ENCODE measurements at places on chromosomes 12 and 14.

DNA sequence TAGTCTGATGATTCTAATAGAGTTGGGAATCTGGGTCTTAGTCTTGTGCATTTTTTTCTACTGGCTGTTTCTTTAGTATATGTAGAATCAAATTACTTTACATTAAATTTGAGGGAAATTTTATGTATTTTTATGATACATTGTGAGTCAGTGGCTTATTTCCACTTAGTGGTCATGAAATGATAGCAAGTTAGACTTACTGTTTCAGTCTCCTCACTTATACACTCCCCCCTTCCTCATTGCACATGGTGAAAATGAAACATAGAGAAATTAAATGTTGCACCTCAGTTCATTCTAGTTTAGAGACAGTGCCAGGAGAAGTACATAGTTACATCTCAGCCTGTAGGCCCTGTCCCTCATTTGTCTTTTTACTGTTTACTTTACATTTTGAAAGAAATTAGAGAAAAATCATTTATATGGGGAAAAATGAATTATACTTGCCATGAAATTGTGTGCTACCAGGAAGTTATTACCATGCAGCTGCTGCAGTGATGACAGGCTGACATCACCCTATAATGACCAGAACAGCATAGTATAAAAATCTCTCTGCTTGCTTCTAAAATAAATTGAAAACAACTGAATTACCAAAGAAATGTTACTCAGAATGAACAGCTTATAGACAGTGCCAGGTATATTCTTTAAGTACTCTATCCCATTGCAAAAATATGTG, 113.2 kb downstream of the TRMT5 start:
- DNase-seq = no peak

DNA sequence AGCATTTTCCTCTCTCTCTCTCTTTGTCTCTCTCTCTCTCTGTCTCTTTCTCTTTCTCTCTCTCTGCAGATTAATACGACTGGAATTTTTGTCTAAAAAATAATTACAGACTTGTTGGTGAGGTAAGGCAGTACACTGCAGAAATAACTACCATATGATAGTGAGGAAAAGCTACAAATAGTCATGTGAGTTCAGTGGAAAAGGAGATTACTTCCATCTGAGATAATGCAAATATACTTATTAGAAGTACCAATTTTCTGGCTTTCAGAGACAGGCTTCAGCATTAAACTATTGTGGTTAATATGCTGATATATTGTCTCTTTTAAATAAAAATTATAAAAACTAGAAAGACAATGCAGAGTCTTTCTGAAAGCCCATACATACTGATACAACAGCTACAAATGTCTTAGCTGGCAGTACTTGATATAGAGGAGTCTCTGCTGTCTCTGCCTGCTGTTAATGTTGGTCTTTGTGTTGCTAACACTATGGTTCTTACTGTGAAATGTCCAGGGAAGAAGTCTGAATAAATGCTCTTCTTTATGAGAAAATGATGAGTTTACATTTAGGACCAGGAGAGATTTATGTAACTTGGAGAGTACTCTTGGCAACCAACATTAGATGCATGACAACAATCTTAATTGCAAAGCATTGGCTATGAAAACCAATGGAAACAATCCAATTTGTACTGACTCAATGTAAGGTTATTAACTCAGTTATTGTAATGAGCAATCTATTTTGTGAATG, 167.0 kb downstream of the LRFN5 start:
- DNase-seq = no peak

GRCh38 chr14:75609116-75609515, 30.7 kb downstream of the FLVCR2 start:
- DNase-seq = no peak

DNA sequence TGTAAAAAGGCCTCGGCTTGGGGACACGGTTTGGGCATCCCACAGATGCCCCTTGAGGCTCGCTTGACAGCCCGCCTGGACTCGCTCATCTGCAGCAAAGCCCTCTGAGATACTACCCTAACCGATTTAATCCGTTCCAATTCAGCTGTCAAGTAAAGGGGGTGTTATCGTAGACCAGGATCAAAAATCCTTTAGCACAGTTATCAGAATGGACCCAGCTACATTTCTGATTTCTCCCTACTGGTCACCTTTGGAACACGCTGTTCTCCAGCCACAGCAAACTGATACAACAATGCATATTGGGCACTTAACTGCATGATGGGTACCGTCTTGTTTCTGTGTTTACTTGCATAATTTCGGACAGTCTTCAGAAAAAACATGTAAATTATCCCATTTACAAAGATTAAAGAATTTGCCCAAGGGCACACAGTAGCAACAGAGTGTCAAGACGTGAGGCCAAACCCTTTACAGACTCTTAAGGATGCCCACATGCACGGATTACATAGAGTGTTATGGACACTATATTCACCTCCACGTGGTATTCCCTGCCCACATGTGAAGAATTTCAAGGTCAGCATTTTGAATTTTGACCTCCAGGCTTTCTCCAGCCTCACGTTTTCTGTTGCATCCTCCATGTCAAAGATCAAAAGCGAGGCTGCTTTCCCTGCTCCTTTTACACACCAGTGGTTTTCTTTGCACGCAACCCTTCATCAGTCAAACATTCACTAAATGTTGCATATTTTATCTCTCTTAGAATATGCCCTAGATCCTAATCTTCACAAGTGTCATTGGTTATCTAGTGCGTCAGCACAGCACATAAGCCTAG, 3.2 kb upstream of the DUSP6 start:
- no peak for DNase-seq

- DNase-seq = no peak
Observed at GRCh38 chr12:74725154-74725553, 187.5 kb downstream of the ATXN7L3B start.

Measured in activated T-cell treated with anti-CD3 and anti-CD28 coated beads, Interleukin-2, amount 50 U/mL, for 24 hours (primary cell).